ENCODE measurements at places on chromosomes 5 and 9. TPM values are rescaled to one million over a fixed set of nuclear protein-coding genes. Genes with fewer than 3 reads are reported as not detected.

DNA sequence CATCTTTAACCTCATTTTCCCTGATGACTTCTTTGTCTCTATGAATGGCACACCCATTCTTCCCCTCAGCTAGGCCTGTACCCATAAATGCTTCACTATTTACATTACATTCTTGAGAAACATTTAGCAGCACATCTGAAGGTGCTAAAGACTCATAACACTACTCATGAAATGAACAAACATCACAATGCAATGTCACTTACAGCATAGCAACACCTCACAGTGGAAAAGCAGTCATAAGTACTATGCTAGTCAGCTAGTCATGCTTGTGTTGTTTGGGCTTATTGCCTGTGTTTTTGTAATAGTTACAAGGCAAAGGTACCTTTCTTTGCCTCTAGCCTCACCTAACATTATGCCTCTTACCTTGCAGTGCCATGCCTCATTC lies 228.9 kb downstream of the KIAA0825 start:
- H3K27me3 ChIP-seq, result no peaks in the 10 kb centered on the region
- DNase-seq, result no peak
- H3K27ac ChIP-seq, result no peak overlapping the region
- H3K4me3 ChIP-seq, result no peak overlapping the region

DNA sequence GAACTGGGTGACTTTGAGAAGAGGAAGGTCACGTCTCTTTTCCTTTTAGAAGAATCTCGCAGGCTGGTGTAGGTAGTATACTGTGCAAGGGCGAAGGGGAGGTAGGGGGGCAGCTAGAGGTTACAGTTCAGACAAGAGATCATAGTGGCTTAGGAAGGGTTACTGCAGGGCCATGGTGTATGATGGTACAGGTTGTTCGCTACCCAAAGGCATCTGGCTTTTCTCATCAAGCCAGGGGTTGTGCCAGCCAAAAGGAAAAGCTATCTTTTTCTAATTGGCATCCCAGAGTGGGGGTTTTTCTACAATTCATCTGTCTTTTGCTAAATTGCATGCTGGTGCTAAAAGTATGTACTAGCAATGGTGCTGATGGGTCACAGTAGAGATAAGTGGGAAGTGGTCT lies 22.8 kb downstream of the MAMDC2 start:
- DNase-seq, result no peak
- no peaks in the 10 kb centered on the region for H3K36me3 ChIP-seq
- no peaks in the 10 kb centered on the region for H3K27me3 ChIP-seq
- no peak overlapping the region for H3K4me3 ChIP-seq
- H3K4me1 ChIP-seq, result no peaks in the 10 kb centered on the region

The EIF4E1B gene
- total RNA-seq, result not detected

- no peaks in the 10 kb centered on the region for H3K27me3 ChIP-seq
- DNase-seq, result no peak
- no peaks in the 10 kb centered on the region for H3K4me1 ChIP-seq
- no peak overlapping the region for H3K4me3 ChIP-seq
Observed at GRCh38 chr9:20012232-20012631, 223.4 kb upstream of the SLC24A2 start.

The TCERG1 gene
- total RNA-seq, result 79.3 TPM

The SIT1 gene
- total RNA-seq, result 1.2 TPM

- peak overlapping the region; percentile 86 for H3K27ac ChIP-seq
- H3K4me3 ChIP-seq, result peak overlapping the region; percentile 80
- H3K27me3 ChIP-seq, result no peaks in the 10 kb centered on the region
- no peak for DNase-seq
- no peaks in the 10 kb centered on the region for H3K36me3 ChIP-seq
Observed at GRCh38 chr9:128456613-128457061, 831 bp downstream of the ODF2 start.

DNA sequence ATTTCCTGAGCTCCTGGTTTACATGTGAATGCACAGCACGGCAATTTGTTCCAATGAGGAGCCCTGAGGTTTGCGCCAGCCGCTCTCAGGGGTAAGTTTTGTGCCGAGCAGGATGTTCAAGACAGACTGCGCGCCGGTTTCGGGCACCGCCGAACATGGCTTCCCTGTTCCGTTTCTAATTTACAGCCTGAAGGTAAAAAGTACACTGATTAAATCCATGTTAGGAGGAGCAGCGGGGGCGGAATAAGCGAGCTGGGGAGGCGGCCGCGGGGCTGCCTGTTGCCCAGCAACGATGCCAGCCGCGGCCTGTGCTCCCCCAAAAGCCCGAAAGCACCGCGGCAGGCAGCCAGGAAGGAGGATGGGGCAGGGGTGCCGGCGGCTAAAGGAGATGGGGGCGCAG lies 6.4 kb downstream of the SOWAHA start:
- H3K27ac ChIP-seq, result peak overlapping the region; percentile 18
- peak overlapping the region; percentile 46 for H3K4me3 ChIP-seq
- H3K27me3 ChIP-seq, result no peaks in the 10 kb centered on the region
- no peaks in the 10 kb centered on the region for H3K36me3 ChIP-seq
- no peak for DNase-seq
- no peaks in the 10 kb centered on the region for H3K4me1 ChIP-seq

DNA sequence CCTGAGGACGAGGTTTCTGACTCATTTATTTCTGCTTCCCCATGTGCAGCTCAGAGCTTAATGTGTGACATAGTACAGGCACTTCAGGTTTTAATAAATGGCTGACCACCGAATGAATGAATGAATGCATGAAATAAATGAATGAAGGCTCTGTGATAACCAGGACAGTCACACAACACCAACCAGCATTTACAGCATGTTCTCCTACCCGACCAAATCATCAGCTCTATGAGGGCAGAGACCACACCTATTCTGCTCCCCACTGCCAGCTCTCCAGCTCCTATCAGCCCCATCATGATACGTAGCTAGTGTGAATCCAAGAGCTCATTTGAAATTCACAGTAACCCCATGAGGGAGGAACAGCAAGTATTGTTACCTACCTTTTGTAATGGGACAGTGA lies 4.8 kb downstream of the TMOD1 start:
- DNase-seq, result no peak
- H3K27ac ChIP-seq, result no peak overlapping the region
- H3K36me3 ChIP-seq, result no peaks in the 10 kb centered on the region

The CERCAM gene
- 19.8 TPM for total RNA-seq

DNA sequence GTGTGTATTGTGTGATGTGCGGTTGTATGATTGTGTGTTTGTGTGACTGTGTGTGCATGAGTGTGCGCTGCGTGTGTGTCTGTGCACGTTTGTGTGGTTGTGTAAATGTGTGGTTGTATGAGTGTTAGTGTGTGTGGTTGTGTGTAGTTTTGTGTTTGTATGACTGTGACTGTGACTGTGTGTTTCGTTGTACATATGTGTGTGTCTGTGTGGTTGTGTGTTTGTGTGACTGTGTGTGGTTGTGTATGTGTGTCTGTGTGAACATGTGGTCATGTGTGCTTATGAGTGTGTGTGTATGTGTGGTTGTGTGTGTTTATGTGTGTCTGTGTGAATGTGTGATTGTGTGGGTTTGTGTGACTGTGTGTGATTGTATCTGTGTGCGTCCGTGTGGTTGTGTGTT lies 197.8 kb downstream of the TTLL11 start:
- no peaks in the 10 kb centered on the region for H3K36me3 ChIP-seq
- no peak overlapping the region for H3K4me3 ChIP-seq
- no peaks in the 10 kb centered on the region for H3K27me3 ChIP-seq
- H3K4me1 ChIP-seq, result no peaks in the 10 kb centered on the region
- no peak overlapping the region for H3K27ac ChIP-seq

DNA sequence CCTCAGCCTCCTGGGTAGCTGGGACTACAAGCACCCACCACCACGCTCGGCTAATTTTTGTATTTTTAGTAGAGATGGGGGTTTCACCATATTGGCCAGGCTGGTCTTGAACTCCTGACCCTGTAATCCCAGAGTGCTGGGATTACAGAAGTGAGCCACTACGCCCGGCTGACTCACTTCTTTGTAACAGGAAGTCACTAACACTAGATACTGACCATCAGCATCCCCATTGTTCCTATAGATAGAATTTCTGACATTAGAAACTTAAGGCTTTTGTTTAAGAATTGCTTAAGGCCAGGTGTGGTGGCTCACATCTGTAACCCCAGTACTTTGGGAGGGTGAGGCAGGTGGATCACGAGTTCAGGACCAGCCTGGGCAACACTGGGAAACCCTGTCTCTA lies 42.2 kb downstream of the LEAP2 start:
- no peaks in the 10 kb centered on the region for H3K27me3 ChIP-seq
- H3K4me1 ChIP-seq, result no peaks in the 10 kb centered on the region
- H3K36me3 ChIP-seq, result no peaks in the 10 kb centered on the region
- no peak for DNase-seq
